ENCODE measurements at places on chromosomes 13 and 19.

GRCh38 chr19:51786646-51787494 is 8.1 kb upstream of the FPR3 start:
- DNase-seq: peak; percentile 33

DNA sequence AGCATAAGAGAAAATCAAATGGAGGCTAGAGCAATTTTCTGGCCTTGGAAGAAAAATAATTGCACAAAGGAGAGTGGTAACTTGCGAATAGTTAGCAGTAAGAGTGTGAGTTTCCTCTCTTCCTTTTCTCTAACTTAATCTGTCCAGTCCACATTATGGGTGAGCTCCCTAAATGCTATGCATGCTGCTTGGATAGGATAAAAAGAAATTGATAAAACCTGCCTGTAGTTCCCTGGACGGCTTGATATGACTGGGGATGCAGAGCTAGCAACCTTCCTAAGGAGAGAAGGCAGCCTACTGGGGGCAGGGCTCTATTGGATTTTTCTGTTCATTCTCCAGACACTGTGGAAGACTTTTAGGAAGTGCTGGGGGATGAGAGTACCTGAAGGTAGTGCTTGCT is 311.3 kb downstream of the LMO7 start:
- DNase-seq: no peak

GRCh38 chr13:40657951-40658350 is 8.5 kb downstream of the FOXO1 start:
- DNase-seq: no peak

DNA sequence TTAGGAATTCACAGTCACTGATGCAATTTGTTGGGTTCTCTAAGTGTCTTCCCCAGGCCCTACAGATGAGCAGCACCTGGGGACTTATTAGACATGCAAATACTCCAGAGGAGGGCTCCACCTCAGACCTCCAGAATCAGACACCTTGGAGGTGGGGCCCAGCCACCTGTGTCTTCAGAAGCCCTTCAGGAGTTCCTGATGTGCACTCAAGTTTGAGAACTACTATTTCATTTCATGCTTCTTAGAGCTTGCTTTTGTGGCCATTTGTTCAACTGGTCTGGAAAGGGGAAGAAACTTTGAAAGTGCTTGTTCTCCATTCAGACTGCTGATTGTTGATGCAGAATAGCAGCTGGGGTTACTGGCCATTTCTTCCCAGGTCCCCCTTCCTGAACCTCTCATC is 472.0 kb downstream of the COG6 start:
- DNase-seq: no peak

- DNase-seq: no peak
Observed at GRCh38 chr13:98960606-98961502, 17.0 kb downstream of the DOCK9 start.

DNA sequence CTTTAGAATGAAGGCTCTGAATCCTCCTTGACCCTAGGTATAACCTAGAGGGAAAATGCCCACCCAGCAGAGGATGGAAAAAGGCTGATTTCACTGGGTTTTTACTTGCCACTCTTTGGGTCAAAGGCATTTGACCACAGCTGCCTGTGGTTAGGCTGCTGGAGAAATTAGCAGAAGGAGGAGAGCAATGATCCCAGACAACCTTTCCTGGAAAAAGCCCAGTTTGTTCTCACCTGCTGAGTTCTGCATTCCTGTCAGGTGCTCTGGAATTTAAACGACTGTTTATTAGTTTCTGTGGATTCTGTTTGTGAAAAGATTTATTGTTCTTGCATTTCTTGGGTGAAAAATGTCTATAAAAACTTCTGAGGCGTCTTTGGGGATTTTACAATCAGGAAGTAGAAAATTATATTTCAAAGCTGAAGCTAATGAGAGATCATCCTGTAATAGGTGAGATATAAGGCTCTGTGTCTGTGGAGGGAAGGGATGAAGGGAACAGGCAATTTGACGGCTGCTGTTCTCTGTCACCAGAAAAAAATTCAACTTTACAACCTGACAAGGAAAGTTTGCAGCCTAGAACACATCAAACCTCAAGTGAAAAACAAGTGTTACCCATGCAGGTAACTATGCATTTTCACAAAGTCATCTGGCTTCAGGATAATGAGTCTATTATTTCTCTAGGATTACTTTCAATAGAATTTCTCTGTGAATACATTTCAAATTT is 519.7 kb downstream of the DIAPH3 start:
- no peak for DNase-seq

DNA sequence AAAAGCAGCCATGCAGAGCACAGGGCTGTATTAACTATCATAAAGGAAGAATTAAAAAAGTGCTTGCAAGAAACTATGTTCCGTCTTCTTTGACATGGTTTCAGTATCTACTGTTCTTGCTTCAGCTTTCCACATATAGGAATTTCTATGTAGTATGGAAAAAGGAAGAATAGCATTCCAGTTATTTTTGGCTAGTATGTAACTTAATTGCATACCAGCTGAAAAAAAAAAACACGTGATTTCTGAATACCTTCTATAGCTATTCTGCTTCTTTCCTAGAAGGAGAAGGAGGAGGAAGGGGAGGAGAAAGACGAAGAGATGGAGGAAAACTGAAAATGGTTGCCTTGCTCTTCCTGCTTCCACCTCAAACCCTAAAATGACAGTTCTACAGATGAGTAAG is 619.0 kb downstream of the KCTD12 start:
- DNase-seq: no peak

DNA sequence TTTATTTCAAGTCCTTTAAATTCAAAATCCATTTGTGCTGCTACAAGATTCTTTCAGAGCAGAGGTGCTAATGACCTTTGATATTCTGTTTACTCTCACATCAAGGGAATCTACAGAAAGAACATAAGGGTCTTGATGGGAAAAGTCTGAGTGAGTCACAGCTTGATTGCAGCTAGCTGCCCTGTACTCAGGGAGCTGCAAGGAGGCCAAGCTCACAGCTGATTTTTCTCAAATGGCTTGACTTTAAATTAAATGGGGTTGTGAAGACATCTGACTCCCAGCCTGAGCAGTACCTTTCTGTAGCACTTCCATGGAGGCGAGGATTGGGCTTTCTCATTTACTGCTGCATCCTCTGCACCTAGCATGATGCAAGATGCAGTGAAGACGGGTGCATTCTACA is 62.5 kb downstream of the RAP2A start:
- DNase-seq: no peak

- no peak for DNase-seq
Observed at GRCh38 chr13:107843281-107843680, 372.1 kb downstream of the LIG4 start.

DNA sequence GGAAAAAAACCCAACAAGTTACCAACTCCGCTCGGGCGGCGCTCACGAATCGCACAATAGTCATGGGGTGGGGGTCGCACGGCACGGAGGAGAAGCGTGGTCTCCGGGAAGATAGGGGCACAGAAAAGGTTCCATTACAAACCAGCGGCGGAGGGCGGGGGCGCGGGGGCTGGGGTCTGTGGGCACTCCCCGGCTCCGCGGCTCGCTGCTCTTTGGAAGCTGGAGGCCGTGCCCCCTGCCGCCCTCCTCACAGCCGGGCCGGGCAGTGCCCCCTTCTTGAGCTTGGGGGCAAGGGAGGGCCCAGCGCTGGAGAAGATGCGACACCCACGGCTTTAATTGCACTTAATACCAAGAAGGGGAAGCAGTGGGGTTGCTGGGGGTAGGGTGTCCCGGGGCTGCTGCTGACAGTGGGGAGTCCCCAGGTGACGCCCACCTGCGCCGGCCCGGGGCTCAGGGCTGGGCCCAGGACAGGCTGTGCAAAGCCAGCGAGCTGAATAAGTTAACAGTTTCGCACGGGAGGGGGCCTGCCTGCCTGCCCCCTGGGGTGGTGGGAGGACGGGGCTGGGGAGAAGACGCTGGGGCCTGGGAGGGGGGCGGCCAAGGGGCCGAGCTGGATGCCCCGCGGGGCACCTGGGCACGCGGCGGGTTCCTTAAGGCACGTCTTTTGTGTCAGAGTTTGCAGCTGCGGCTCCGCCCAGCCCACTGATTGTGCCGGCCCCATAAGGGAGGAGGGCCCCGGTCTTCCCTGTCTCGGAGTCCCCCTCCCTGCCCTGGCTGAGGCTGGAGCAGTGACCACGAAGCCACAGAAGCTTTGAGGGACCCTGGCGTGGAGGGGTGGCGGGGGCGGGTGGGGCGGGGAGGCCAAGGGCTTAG is 9.8 kb downstream of the DCAF15 start:
- DNase-seq: no peak

GRCh38 chr13:30108216-30108912 is 199.0 kb downstream of the KATNAL1 start:
- DNase-seq: no peak

DNA sequence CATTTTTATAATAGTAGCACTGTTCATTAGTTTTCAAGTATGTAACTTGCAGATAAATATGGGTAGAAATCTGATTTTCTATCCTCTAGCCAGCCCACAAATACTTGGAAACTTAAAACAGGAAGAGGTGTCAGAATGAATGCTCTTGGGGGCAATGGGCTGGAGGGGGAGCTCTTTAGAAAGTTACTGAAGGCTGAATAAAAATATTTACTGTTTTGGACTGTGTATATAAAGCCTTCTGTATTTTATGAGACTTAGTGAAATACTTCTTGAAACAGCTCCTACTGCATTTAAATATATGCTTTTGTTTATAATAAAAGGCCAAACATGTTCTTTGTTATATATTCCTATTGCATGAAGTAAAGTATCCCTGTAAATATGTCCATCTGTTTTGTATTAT is 138.8 kb downstream of the RGCC start:
- DNase-seq: no peak

DNA sequence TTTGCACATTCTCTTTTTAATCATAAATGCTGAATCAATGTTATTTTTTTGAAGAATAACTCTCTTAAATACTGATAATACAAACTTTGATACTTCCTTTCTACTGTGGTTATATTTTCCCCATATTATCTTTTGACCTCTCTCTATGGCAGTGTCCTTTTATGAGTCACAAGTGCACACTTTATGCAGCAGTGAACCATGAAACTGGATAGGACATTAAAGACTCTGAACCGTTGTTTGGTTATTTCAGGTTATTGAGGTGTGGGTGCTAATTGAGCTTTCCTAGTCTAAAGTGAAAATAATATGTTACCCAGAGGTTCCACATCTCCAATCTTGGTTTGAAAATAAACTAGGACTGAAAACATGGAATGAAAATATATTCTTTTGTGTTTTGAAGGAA is 71.4 kb downstream of the DGKH start:
- DNase-seq: no peak

DNA sequence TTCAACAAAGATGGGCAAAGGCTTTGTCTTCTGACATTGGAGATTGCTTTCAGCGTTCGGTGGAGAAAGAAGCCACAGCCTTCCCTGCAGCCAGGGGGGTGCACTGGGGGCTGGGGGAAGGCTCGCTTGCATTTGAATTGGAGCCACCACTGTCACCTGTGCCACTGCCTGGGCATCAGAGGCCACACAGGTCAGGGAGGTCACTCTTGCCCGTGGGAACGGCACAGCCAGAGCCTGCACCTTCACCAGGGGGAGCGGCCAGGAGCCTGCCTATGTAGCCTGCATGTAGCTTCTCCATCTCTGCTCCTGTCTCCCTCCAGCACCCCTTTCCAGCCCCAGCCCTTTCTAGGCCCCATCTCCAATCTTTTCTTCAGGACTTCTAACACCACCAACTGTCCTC is 43.7 kb upstream of the KCTD15 start:
- no peak for DNase-seq

DNA sequence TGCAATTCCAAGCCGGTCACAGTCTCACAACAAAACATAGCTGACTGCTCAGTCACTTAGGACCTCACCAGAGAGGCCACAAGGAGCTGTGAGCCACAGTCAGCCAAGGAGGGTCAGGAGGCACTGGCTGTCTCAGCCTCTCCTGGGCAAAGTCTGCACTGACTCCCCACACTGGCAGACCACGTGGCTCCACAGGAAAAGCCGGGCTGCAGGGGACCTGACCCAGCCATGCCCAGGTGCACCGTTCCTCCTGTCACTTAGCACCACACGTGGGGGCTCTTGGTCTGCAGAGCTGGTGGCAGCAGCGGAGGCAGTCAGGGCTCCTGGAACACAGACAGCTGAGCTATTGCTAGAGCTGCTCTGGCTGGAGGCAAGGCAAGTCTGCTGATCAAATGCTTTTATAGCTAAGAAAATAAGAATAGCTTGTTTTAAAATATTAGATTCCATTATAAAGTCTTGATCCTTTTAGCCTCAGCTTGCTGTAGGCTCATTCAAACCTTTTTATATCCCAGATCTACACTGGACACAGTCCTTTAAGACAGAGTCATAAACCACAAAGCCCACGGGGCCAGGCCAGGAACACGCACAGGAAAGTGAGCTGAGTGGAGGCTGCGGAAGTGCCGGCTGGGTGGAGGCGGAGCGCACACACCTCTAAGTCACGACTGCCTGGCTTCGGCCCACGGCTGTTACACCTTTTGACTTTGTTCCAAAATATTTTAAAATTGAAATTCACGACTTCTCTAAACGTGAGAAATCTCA is 744.1 kb downstream of the UQCRFS1 start:
- DNase-seq: no peak

- no peak for DNase-seq
Observed at GRCh38 chr13:99126821-99127220, 73.8 kb upstream of the UBAC2 start.

DNA sequence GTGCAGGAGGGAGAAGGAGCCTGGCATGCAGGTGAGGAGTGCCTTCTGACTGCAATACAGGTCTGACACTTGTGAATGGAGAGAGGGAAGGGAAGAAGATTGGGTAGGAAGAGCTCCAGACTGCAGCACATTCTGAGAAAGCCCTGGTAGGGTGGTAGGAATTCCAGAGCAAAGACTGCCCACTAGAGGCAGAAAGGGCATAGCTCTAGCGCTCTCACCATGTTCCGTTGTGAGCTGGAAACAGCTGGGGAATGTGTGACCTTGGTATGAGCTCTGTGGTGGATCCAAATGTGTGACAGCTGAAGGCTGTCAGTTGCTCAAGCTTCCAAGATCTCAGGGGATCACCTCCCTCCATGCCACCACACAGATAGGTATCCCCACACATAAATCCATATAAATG is 2.9 kb upstream of the MTUS2 start:
- no peak for DNase-seq

DNA sequence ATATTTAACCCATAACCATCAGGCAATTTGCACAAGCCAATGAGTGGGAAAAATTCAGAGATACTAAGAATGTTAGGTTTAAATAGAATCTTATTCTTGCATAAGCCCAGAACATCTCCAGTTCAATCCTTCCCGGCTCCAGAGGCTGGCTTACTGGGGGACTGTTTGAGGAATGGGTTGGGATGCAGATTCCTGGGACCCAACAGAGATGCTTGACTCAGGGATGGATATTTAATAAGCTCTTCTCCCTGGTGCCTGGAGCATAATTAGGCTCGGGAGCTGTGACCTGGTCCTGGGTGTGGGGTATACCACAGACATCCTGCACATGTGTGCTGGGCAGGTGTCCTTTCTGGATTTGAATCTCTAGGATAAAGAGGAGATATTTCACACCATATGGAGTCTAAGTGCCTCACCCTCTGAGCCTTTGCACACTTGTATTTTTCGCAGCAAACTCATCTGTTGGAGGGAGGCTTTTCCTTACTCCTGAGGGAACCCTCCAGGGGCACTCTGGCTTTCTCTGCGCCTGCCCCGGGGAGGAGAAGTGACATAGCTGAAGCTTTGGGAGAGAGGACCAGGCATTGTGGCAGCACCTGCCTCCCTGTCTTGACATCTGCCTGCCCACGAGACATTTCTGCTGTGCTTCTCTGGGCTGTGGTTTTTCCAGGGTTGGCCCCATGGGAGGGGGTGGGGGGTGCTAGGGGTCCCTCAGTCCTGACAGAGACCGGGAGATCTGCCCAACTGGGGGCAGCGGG is 36.1 kb upstream of the ANKRD10 start:
- DNase-seq: no peak
